ENCODE measurements at places on chromosomes 12 and 14.
A peak's percentile ranks its signal among the peaks of the same experiment; 100 is the strongest.

DNA sequence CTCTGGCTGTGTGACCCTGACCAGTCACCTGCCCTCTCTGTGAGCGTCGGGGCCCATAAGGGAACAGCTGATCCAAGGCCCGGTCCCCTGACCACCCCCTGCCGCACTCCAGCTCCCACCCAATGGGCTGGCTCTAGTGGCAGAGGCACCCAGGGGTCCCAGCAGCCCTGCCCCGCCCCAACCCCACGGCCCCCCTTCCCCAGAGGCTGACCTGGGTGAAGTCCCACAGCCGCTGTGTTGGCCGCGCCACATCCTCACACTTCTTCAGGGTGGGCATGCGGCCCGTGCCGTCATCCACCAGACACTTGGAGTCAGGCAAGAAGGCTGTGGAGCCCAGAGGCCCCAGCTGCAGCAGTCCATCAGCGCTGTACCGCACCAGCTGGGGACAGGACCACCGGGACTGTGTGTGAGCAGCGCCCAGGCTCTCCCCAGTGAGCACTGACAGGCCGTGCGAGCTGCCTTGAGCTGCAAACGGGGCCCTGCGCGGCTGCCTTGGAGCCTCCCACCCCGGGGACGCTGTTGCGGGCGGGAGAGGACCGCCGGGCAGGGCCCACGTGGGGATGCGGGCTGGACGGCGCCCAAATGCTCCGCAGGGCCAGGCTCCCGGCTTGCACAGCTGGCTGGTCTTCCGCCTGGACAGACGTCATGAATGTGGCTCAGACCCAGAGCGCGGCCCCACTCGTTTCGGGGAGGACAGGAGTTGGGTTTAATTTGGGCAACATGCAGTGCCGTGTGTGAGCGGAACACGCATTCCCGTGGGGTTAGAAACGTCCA, 53.5 kb downstream of the NOC4L start:
- DNase-seq, result no peak

DNA sequence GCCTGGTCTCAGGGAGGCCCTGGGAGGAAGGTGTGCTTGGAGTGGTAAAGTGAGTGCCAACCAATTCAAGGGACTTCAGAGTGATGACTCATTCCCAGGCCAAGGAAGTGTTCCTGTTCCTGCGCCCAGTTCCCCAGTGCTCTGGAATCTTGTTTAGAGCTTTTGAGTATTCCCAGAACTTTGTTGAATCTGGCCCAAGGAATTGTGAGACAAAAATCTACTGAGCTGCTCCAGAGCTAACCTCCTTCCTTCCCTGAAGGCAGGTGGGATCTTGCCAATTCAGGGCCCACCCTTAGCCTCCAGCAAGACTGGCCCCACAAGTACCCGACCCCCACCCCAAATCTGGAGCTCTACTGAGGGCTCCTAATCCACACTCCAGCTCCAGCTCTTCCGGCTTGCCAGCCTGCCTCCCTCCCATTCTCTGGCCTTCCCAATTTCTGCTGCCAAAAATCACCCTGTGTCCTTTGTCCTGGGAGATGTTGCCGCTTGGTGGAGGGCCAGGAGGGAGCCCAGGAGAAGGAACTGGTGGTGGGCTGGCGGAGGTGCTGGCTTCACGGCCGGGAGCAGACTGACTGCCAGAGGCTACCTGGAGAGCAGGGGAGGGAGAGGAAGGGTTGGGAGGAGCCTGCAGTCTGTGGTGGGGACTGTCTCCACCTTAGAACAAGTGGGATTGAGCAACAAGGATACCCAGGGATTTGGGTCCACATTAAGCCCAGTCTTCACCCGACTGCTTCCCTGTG, 2.0 kb upstream of the ATN1 start:
- no peak for DNase-seq

DNA sequence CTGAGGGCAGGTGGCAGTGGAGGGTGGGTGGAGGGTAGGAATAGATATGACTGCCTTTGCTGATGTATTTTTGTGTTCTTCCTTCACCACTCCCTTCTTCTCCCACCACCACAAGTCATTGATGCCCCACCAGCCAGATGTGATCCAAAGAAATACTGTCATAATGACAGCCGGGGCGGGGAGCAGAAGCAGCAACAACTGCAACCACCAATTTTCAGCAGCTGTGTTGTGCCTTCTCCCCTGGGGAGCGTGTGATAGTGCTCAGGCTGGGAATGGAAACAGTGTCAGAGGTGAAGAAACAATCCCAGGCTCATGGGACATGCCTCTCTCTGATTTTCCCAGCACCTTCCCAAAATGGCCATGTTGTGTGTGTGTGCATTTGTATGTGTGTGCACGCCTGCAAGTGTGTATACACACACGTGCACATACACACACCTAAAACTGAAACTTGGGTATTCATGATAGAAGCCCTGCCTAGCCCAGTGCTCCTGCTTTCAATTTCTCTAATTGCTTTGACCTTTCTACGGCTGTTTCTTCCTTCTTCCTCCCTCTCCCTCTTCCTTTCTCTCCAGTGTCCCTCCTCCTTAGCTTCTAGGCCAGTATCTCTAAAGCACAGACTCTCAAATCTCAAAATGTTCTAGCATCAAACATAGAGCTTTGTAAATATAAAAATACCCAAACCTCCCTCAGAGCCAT, 299.2 kb upstream of the FKBP4 start:
- no peak for DNase-seq

DNA sequence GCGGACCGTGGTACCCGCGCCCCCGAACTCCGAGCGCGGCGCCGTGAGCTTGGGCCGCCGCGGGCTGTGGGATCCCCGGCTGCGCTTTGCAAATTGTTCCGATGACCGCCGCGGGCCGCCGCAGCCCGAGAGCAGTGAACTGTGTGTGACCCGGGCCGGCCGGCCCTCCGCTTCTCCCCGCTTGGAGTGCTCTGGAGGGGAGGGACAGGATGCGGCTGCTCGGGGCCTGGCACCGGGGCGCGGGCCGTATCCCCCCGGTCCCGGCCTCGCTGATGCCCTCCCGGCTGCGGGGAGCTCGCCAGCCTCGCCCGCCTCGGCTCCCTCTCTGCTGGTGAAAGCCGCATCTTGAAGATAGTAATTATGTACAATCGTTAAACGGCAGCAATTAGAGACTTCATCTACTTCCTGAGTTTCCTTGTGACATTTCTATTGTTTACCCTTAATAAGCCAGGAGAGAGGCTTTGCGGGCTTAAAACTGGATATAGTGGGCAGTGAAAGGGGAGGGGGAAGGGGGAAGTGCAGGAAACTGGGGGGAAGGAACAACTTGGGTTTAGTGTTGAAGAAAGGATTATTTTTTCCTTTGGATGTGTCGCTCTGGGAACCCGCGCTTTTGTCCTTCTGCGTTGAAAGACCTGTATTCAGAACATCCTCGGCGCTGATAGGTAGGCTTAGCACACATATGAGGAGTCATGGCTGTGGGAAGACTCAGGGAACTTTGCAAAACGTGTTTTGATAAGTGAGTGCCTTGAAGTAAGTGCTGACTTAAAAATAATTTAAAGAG, 1.2 kb downstream of the PELI2 start:
- DNase-seq, result peak; percentile 57

DNA sequence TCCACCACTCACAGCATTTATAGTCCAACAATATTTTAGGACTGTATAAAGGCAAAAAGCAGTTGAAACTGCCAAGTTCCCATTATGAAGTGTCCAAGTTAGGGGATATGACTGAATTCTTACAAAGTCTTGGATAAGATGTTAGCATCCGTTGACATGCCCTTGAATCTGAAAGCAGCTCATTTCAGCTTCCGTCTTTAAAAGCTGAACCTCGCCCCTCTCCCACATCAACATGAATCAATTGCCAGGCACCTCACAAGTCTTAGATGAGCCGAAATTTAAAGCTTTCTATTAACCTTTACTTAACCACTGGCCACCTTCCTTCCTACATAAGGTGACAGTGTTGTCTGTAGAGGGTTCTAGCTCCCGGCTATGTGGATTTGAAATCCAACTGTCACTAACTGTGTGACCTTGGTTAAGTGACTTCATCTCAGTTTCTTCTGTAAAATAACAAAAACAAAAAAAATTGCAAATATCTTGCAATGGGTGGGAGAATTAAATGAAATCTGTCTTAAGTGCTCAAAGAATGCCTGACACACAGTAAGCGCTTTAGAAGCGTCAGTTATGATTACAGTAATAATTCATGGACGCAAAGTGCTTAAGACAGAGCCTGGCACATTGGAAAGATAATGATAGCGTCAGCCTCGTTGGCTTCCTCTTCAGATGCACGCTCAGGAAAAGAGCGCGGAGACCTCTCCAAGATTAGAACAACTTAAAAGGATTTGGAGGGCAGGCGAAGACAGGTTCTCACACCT, 1.2 kb downstream of the PPP1CC start:
- no peak for DNase-seq

- no peak for DNase-seq
Measured at GRCh38 chr12:852864-853263, 96.6 kb downstream of the RAD52 start.

DNA sequence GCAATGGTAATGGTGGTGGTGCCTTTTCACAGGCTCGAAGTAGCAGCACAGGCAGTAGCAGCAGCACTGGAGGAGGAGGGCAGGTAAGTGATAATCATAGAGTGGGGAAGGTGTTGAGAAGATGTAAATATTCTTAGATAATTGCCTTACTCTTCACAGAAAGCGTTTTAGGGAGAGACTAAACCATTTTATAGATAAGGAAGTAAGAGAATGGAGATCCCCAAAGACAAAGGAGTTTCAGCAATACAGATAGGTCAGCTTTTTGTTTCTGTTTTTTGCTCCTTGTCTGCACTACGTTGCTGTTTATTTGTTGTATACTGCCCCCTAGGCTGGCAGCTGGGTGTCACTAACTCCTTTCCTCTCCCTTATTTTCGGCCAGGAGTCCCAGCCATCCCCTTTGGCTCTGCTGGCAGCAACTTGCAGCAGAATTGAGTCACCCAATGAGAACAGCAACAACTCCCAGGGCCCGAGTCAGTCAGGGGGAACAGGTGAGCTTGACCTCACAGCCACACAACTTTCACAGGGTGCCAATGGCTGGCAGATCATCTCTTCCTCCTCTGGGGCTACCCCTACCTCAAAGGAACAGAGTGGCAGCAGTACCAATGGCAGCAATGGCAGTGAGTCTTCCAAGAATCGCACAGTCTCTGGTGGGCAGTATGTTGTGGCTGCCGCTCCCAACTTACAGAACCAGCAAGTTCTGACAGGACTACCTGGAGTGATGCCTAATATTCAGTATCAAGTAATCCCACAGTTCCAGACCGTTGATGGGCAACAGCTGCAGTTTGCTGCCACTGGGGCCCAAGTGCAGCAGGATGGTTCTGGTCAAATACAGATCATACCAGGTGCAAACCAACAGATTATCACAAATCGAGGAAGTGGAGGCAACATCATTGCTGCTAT, 2.0 kb downstream of the SP1 start:
- DNase-seq, result no peak
